A549 treated with dexamethasone at 1 μM for 4 hours (cell line): ENCODE measurements at places on chromosomes 12 and 14. TPM values are rescaled to one million over a fixed set of nuclear protein-coding genes. Genes with fewer than 3 reads are reported as not detected.

Gene SDSL
- 22.3 to 26.3 TPM (median 24.0 TPM) in 5 replicates for total RNA-seq

Gene NDRG2
- total RNA-seq, result 2.1 to 3.3 TPM (median 2.6 TPM) in 5 replicates

Gene PARPBP
- total RNA-seq, result 18.2 to 21.0 TPM (median 18.8 TPM) in 5 replicates

Gene KCNJ8
- total RNA-seq, result 0.21 to 0.27 TPM (median 0.24 TPM) in 5 replicates

Gene B4GALNT1
- 26.3 to 45.0 TPM (median 42.0 TPM) in 5 replicates for total RNA-seq

Gene SLC39A2
- total RNA-seq, result not detected in 5 replicates

Gene SYT1
- 4.6 to 6.7 TPM (median 5.6 TPM) in 5 replicates for total RNA-seq

Gene DLGAP5
- 28.2 to 35.2 TPM (median 32.9 TPM) in 5 replicates for total RNA-seq

Gene GPR135
- total RNA-seq, result 0.51 to 1.1 TPM (median 0.86 TPM) in 5 replicates

Gene C2CD5
- total RNA-seq, result 9.0 to 15.1 TPM (median 14.1 TPM) in 5 replicates

Gene RBP5
- 0.08 to 0.14 TPM in 2 of 5 replicates, not detected in the others for total RNA-seq

Gene CEP128
- 5.1 to 7.0 TPM (median 6.6 TPM) in 5 replicates for total RNA-seq

Gene APOLD1
- 0.22 to 0.45 TPM (median 0.39 TPM) in 5 replicates for total RNA-seq

Gene GYS2
- 0.06 to 0.23 TPM (median 0.18 TPM) in 3 of 5 replicates, not detected in the others for total RNA-seq

Gene COPS7A
- total RNA-seq, result 46.5 to 53.0 TPM (median 52.7 TPM) in 5 replicates

Gene SRGAP1
- total RNA-seq, result 9.5 to 16.7 TPM (median 13.0 TPM) in 5 replicates

Gene POTEG
- not detected in 5 replicates for total RNA-seq

Gene NTN4
- 33.7 to 48.0 TPM (median 43.4 TPM) in 5 replicates for total RNA-seq

Gene PTPRO
- total RNA-seq, result 0.06 to 0.24 TPM (median 0.09 TPM) in 5 replicates

Gene C1R
- 29.1 to 42.2 TPM (median 30.1 TPM) in 5 replicates for total RNA-seq

Gene SSPN
- total RNA-seq, result 0.41 to 0.63 TPM (median 0.50 TPM) in 5 replicates

Gene RFC5
- 35.3 to 40.2 TPM (median 39.6 TPM) in 5 replicates for total RNA-seq

Gene AQP5
- not detected in 5 replicates for total RNA-seq

Gene GPRC5D
- not detected in 5 replicates for total RNA-seq

Gene NXPH4
- 3.7 to 6.8 TPM (median 5.3 TPM) in 5 replicates for total RNA-seq

Gene FAM90A1
- 0.08 to 0.13 TPM (median 0.11 TPM) in 5 replicates for total RNA-seq

Gene MTRFR
- 13.2 to 19.6 TPM (median 16.2 TPM) in 5 replicates for total RNA-seq

Gene KIF21A
- total RNA-seq, result 15.8 to 23.3 TPM (median 21.4 TPM) in 5 replicates

Gene TRHDE
- total RNA-seq, result 0.04 to 0.11 TPM (median 0.05 TPM) in 4 of 5 replicates, not detected in the other

Gene SLC17A8
- 0.05 to 0.06 TPM in 2 of 5 replicates, not detected in the others for total RNA-seq

Gene BMAL2
- 14.4 to 18.7 TPM (median 17.1 TPM) in 5 replicates for total RNA-seq

Gene KRT86
- total RNA-seq, result 26.6 to 30.4 TPM (median 27.1 TPM) in 5 replicates

Gene PROX2
- not detected in 5 replicates for total RNA-seq

Gene COL2A1
- 0.06 to 0.18 TPM (median 0.11 TPM) in 5 replicates for total RNA-seq

Gene MANSC1
- 3.5 to 4.8 TPM (median 4.4 TPM) in 5 replicates for total RNA-seq

Gene SLCO1C1
- not detected in 5 replicates for total RNA-seq

Gene CISTR
- total RNA-seq, result not detected in 5 replicates

Gene KLRK1
- 0.13 TPM in 1 of 5 replicates, not detected in the others for total RNA-seq

Gene ARHGAP9
- 0.33 to 0.72 TPM (median 0.43 TPM) in 5 replicates for total RNA-seq

Gene LACRT
- total RNA-seq, result not detected in 5 replicates

Gene DACT1
- 0.47 to 0.76 TPM (median 0.59 TPM) in 5 replicates for total RNA-seq

Gene PELI2
- 0.77 to 1.6 TPM (median 1.1 TPM) in 5 replicates for total RNA-seq

Gene TAS2R19
- 0.09 to 0.15 TPM in 2 of 5 replicates, not detected in the others for total RNA-seq

Gene DAO
- not detected in 5 replicates for total RNA-seq

Gene CD163
- total RNA-seq, result 0.06 to 0.21 TPM (median 0.13 TPM) in 4 of 5 replicates, not detected in the other

Gene OR4K5
- not detected in 5 replicates for total RNA-seq
